Stimulated activated CD8-positive, alpha-beta memory T cell treated with anti-CD3 and anti-CD28 coated beads, Interleukin-2, amount 100 ng/mL, for 1 hour (primary cell): ENCODE measurements at places on chromosomes 13 and 19.

DNA sequence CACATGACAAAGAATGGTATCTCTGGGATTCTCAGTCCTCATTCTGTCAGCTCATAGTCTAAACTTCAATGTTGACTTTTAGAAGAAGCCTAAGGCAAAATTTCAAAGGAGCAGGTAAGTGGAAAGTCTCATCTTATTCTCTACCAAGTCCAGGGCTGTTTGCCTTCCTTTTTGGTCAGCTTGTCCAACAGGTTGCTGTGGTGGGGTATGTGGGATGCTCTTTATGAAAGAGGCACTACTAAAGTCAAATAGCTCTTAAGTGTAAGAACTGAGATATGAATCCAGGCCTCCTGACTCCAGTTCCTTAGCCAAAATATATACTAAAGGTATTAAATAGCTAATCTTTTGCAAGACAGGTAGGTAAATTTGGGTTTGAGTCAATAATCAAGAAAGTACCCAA, 540.6 kb upstream of the SPRY2 start:
- no peak for DNase-seq

DNA sequence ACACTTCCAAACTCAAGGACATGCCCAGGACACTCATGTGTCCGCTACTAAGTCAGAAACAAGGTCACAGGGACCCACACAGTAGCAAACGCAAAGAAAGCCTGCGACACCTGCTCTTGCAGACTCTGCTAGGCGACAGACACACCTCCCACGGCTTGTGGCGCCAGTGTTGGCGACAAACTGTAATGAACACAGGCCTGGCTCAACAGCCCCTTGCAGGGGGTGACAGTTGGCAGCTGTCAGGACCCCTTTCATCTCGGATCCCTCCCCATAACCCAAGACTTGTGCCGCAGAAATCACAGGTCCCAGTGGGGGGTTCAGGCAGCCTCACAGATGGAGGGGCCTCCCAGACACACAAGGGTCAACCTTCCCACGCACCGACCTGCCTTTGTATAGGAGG, 364 bp downstream of the CKM start:
- DNase-seq, result no peak

DNA sequence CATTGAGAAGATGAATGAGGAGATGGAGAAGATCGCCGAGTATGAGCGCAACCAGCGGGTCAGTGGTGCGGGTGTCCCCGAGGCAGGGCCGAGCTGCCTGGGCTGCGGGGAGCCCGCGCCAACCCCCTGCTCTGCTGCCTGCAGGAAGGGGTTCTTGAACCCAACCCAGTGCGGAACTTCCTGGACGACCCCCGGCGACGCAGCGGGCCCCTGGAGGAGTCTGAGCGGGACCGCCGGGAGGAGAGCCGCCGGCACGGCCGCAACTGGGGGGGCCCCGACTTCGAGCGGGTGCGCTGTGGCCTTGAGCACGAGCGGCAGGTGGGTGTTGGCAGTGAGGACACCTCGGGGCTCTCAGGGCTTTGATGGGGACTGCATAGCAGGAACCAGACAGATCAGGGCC, 8.3 kb downstream of the CCDC9 start:
- no peak for DNase-seq

GRCh38 chr19:54030895-54031586, 32.7 kb downstream of the VSTM1 start:
- no peak for DNase-seq

DNA sequence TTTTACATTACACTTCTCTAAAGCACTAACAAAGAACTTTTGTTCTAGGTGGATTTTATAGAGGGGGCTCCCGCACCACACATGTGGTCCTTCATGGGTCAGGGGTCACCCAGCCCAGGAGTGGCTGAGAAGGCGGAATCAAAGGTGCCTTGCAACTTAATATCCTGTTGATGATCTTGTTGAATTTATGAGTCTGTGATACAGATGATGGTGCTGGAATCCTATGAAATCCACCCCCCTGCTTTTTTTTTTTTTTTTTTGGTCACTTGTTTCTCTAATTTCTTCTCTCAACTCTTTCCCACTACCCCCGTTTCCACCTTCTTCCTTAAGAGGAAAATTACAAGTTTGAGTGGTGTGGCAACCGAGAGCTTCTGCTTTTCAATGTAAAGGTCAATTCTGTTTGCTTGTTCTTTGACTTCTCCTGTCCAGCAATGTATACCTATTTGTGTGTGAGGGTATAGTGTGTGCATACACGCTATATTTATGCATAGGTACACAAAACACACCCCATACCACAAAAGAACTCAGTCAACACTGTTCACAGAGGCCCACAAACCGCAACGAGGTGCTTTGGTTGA, 4.2 kb upstream of the ZIC2 start:
- no peak for DNase-seq

DNA sequence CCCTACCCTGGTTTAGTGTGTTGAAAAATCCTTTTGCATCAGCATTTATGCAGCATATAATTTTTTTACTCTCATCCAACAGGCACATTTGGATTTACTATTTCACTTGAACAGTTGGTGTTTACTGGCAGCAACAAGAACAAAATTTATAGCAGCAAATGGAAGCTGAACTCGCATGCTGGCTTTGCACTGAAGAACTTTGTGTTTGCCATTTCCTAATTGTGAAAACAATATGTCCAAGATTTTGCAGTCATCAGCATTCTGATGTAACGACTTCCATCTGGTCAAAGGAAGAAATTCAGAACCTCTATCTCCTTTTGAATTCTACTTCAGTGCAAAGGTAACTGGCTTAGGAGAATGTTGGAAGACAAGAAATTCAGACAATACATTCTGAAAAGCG, 131.0 kb downstream of the DLEU7 start:
- DNase-seq, result no peak

DNA sequence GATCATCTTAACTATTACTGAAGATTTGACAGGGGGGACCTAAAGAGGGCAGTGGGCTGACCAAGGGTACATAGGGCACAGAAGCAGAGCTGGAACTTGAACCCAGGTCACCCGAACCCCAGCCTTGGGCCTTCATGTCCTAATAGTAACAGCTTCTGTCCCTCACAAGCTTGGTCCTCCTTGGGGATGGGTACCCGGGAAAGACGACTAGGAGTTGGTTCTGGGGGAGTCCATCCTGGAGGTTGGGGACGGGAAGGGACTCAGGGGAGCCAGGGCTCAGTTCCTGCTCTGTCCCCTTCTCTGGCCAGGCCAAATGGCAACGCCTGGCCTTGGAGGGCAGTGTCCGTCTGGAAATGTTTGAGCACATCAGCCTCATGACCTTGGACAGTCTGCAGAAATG, 39.6 kb upstream of the CYP4F8 start:
- no peak for DNase-seq

GRCh38 chr19:17209126-17210036, 5.8 kb upstream of the USE1 start:
- DNase-seq, result no peak

GRCh38 chr13:51797664-51798488, 6.1 kb downstream of the DHRS12 start:
- no peak for DNase-seq

GRCh38 chr13:106042996-106043581, 492.4 kb downstream of the EFNB2 start:
- no peak for DNase-seq

GRCh38 chr19:49492573-49493405, 3.4 kb upstream of the RPS11 start:
- no peak for DNase-seq

GRCh38 chr19:6068711-6069110, 41.6 kb downstream of the RFX2 start:
- DNase-seq, result no peak

GRCh38 chr13:39129213-39129612, 91.0 kb downstream of the NHLRC3 start:
- DNase-seq, result no peak

GRCh38 chr13:73902296-73902695, 231.9 kb downstream of the KLF12 start:
- DNase-seq, result no peak

GRCh38 chr13:39688699-39689405, 33.4 kb downstream of the COG6 start:
- DNase-seq, result no peak

GRCh38 chr13:100600461-100600860, 11.9 kb upstream of the GGACT start:
- no peak for DNase-seq

- no peak for DNase-seq
Observed at GRCh38 chr13:28420704-28421103, 74.2 kb downstream of the FLT1 start.
